ENCODE measurements at places on chromosomes 5 and 9. TPM values are rescaled to one million over a fixed set of nuclear protein-coding genes. Genes with fewer than 3 reads are reported as not detected.

ARAP3 gene
- 13.2 TPM for total RNA-seq

ABLIM3 gene
- 130 TPM for total RNA-seq

TSSK1B gene
- total RNA-seq = not detected

CTNND2 gene
- total RNA-seq = 5.4 TPM

NR5A1 gene
- not detected for total RNA-seq

SPINK13 gene
- not detected for total RNA-seq

CTSV gene
- 0.27 TPM for total RNA-seq

IFNE gene
- not detected for total RNA-seq

ZFP2 gene
- total RNA-seq = 0.67 TPM

TEX48 gene
- total RNA-seq = not detected

GRM6 gene
- not detected for total RNA-seq

CDC20B gene
- total RNA-seq = not detected

ANKRD18A gene
- total RNA-seq = 1.4 TPM

FCN2 gene
- total RNA-seq = not detected

TSLP gene
- 7.2 TPM for total RNA-seq

DNA sequence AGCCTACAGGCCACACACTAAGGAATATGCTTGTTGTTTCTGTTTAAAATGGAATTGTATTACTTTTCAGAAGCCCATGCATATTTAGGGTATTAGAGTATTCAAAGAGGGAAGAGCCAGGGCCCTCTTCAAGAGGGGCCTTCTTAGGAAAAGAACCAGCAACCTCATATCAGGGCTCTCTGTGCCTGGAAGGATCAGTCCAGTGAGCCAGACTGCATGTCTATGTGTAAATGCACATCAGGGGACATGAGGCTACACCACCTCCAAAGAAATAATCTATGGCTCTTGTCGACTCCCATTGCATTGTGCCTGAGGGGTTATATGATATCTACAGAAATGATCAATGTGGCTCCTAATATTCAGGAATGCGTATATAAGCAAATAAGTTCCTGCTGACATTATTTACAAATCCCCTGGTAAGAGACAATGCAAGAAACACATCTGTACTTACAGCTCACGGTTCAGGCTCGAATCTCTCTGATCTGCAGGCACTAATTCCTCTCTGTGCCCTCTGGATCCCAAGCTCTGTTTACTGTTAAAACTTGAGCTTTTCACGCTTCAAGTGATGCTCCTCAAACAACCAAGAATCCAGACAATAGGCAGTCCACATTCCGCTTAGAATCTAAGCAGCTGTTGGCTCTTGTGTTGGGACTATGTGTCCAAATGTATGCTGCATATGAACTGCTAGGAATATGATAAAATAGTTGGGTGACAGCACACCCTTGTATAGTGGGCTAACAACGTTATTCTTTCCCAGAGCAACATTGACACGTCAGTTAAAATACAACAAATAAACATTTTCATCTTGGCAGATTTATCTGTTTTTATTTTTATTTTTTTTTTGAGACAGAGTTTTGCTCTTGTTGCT lies 150.2 kb upstream of the KLF9 start:
- DNase-seq = no peak

GRCh38 chr5:146151970-146152369 lies 30.5 kb downstream of the LARS1 start:
- DNase-seq = no peak

GRCh38 chr9:94144394-94144793 lies 60.1 kb downstream of the PTPDC1 start:
- no peak for DNase-seq

GRCh38 chr5:95072281-95072680 lies 212.6 kb downstream of the MCTP1 start:
- DNase-seq = no peak

GRCh38 chr9:69970001-69970533 lies 73.6 kb upstream of the MAMDC2 start:
- no peak for DNase-seq

GRCh38 chr5:139912158-139912557 lies 116.5 kb downstream of the PSD2 start:
- DNase-seq = no peak

DNA sequence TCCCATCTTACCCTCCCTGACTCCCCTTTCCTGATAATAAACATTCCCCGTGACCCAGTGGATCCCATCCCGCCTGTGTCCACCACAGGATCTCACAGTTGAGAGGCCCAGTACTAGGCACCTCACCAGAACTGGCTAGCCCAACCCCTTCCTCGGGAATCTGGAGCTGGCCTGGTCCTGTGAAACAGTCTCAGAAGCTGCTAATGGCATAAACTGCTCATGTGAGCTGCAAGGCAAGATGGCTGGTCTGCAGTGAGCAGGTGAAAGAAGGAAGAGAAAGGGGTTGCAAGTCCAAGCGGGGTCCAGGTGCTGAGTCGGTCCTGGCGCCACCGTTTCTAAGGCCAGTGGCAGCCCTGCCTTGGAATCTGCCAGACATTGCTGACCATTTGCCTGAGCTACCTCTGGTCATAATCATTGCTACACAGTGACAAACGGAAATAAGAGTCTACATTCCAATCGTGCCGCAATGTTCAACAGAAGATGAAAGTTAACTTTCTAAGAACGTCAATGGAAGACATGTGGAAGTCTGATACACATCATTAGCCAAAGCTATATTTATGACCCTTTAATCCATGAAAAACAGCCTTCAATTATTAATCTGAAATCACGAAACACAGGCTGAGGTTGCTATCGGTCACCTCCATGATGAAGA lies 33.7 kb downstream of the DNAH5 start:
- no peak for DNase-seq

GRCh38 chr5:98977723-98978122 lies 48.9 kb upstream of the CHD1 start:
- no peak for DNase-seq

- peak; percentile 86 for DNase-seq
These were observed 12.5 kb upstream of the EXOSC2 start for GRCh38 chr9:130680836-130681768.

DNA sequence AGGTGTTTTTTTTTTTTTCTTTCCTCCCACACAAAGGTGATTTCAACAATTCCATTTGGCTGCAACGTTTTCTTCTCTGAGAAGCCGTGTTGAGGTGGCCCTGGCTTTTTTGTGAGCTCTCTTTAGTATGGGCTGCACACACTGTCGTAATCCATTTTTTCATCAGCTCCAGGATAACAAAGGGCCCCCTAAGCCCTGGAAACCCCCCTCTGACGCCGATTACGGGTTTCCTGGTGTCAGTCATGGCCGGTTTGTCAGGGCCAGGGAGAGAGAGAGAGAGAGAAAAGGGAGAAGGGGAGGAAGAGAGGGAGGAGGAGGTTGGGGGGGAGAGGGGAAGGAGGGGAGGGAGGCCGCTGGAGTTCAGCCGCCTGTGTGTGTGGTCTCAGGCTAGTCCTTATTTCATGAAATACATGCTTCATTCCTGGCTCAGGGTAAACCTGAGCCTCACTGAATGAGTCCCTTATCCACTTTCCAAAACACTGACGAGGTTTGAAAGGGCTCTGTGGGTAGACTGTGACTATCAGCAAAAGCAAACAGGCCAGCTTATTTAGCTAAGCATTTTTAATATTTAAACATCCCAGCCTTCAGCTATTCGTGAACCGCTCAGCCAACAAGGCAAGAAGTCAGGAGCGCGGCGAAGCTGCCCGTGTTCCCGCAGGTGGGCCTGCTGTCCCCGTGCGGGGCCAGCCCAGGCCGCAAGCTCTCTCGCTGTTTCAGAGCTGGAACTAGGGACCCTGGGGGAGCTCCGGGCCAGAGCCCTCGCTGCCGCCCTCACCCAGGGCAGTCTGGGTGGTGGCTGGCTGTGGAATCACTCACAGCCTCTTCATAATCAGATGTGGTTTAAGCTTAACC lies 172.8 kb downstream of the ERCC6L2 start:
- no peak for DNase-seq

GRCh38 chr5:179307931-179308471 lies 37.3 kb downstream of the ADAMTS2 start:
- DNase-seq = no peak

DNA sequence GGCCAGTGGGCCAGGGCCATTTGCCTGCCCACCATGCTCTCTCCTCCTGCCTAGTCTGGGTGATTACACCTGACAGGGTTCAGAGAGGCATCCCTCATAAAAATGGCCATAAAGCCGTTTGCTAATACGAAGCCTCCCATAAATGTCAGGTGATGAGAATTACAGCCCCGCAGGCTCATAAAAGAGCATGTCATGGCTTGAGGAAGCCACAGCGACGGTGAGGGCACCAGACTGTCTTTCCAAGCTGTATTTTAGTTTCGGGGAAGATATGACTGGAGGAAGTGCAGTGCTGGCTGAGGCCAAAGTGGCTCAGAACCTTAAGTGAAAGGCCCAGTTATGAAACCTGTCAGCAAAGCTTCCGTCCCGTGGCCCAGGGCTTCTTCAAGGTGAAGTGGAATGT lies 18.5 kb upstream of the TCERG1 start:
- DNase-seq = no peak

DNA sequence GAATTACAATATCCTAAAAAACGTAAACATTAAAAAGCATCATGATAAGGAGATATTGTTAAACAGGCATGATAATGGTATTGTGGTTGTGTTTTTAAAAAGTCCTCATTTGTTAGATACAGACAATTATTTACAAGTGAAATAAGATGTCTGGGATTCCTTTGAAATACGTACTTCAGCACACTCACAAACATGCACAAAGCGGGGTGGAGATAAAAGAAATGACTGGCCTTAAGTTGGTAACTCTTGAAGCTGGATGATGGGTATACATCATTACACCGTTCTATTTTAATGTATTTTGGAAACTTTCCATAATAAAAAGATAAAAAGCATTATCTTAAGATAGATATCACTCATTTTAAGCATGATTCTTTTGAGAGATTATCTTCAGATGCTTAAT lies 1.0 kb downstream of the FAM200C start:
- no peak for DNase-seq

GRCh38 chr5:151042453-151043093 lies 22.2 kb downstream of the GPX3 start:
- peak; percentile 9 for DNase-seq

DNA sequence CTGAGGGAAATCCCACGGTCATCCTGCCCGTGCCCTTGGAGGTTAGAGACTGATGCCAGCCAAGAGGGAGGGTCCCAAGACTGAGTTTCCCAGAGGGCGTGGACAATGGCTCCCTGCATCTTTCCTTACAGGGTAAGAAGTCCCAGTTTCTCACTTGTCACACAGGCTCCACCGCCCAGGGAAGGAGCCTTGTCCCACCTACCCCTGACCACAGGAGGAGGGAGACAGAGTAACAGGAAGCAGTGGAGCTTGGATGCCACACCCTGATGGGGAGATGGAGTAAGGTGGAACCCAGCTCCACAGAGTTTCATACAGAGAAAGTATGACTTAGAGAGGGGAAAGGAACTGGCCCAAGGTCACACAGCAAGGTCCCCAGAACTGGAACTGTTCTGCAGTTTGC lies 9.4 kb upstream of the CD74 start:
- DNase-seq = no peak

DNA sequence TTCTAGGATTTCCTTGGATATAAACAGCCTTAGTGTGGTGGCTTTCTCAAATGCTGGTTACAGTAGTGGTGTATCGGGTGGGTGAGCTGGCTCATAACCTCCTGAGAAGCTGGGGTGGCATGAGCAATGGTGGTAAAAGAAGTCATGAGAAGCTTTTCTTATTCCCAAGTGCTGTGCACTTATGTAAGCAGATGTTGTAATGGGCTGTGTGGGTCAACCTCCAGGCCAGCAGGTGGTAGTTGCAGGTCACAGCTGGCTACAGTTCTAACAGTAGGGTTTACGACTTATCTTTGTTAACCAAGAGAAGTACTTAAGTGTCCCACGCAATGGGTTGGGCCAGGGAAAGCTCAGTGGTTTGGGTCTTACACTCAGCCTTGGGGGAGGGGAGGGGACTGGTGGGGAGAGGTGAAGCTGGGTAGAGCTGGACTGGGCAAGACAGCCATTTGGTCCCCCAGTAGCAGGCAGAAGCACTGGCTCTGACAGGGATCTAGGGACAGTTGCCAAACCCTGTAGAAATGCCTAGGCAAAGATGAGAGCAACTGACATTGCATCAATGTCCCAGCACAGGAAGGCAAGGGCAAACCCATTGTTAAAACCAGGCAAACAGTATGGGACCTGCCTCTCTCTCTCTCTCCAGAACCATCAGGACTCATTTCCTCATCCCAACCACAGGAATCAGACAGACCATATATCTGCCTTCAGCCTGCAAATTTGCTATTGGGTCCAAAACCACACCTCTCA lies 76.8 kb downstream of the RNF130 start:
- no peak for DNase-seq

DNA sequence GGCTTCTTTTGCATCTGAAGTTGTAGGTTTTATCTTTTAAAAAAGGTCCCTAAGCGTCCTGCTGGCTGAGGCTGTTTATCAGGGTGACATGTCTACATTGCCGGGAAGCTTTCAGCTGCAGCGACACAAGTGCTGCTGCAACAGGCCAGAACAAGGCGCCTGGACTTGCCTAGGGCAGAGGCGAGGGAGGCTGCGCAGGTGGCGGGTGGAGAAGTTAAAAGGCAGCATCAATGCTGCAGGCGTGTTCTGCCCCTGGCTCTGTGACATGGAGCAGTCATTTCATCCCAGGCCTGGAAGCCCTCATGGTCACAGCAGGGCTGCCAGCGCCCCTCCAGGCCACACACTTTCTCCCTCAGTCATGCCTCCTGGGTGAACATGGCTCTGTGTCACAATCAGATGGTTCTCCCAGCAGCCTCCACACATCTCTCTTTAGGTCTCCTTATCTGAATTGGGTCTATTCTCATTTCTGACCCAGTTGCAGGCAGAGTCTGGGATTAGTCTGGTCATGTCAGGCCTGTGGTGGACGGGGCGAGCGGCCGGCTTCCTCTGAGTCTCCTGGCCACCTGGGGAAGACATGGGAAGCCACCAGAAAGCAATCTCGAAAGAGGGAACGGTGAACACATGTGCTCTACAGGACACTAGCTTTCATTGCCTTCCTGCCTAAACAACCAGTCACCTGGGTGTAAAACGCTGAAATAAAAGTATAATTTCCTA lies 41.3 kb downstream of the IRX2 start:
- no peak for DNase-seq

- no peak for DNase-seq
These were observed 505.3 kb upstream of the ZNF608 start for GRCh38 chr5:125251703-125252102.

GRCh38 chr9:78210841-78211301 lies 25.0 kb upstream of the CEP78 start:
- no peak for DNase-seq

GRCh38 chr9:133645021-133645765 lies 9.0 kb downstream of the DBH start:
- DNase-seq = no peak

DNA sequence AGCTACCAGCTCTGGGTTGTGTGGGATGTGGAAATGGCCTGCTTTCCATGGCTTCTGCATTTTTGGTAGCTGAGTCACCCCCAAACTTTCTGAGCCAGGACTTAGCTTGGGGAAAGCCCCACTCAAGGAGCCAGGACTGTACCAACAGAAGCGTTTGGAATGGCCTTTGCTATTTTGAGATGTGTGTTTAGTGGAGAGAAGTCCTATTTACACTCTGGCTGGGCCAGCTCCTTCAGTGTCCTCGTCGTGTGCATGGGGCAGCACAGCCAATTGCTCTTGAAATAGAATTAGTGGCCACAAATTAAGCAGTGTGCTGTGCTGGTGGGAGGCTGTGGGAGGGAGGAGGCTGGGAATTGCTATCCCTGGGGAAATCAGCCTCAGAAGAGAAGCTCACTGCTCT lies 51.6 kb downstream of the ENTREP1 start:
- peak; percentile 51 for DNase-seq
